ENCODE measurements at places on chromosomes 16 and 17. TPM values are rescaled to one million over a fixed set of nuclear protein-coding genes. Genes with fewer than 3 reads are reported as not detected.

GRCh38 chr17:45666046-45666600 is 118.0 kb upstream of the CRHR1 start:
- DNase-seq, result no peak

DNA sequence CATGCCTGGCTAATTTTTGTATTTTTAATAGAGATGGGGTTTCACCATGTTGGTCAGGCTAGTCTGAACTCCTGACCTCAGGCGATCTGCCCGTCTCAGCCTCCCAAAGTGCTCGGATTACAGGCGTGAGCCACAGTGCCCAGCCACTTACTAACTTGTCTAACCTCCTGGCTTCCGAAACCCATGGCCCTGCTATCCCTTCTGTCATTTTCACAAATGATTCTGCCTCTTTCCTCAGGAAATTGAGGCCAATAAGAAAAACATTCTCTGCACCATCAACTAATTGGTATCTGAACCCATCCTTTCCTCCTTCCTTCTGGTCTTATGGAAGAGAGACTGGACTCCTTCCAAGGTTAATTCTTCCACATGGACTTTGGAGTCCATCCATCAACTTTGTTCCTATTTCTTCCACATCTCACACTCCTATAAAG is 27.9 kb upstream of the TNRC6A start:
- DNase-seq, result no peak

PRCD gene
- total RNA-seq, result not detected

- DNase-seq, result no peak
Measured at GRCh38 chr16:66741950-66742808, 9.2 kb downstream of the DYNC1LI2 start.

DNA sequence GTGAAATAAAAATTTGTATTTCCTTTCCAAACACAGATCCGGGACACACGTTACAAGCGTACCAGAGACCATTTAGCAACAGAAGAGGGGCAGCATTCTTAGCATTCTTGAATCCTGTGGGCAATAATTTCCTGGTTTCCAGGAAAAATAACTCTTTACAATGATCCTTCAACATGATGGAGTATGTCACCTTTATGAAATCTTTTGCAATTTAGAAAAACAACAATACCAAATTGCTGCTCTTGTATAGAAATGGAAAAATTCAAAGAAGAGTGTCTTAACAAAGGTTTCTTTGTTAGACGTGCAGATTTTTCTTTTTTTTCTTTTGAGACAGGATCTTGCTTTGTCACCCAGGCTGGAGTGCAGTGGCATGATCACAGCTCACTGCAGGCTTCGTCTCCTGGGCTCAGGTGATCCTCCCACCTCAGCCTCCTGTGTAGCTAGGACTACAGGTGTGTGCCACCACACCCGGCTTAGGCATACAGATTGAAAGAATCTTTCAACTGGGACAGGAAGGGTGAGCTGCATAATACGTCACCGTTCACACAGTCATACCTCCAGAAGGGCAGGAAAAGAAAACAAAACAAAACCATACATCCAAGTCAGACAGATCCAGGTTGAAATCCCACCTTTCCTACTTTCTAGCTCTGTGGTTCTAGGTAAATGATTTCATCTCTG is 10.8 kb upstream of the GCSH start:
- DNase-seq, result no peak

DNA sequence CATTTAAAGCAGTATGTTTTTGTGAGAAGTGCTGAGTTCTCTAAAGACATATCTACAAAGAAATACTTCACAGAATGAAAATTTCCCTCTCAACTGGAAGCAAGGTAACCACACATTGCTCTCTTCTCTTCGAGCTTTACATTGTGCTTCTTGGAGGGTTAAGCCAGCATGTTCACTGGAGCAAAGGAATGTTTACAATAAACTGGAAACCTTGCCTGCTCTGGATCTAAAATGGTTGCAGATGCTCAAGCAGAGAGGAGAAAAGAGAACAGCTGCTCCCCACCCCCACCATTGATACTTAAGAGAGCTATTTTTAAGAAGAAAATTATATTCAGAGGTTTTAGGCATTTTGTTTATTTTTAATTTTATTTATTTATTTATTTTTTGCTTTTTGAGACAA is 213.1 kb downstream of the CEP112 start:
- DNase-seq, result no peak

Measured in Caco-2 (cell line).